ENCODE measurements at places on chromosomes 7 and 10.
A peak's percentile ranks its signal among the peaks of the same experiment; 100 is the strongest.

DNA sequence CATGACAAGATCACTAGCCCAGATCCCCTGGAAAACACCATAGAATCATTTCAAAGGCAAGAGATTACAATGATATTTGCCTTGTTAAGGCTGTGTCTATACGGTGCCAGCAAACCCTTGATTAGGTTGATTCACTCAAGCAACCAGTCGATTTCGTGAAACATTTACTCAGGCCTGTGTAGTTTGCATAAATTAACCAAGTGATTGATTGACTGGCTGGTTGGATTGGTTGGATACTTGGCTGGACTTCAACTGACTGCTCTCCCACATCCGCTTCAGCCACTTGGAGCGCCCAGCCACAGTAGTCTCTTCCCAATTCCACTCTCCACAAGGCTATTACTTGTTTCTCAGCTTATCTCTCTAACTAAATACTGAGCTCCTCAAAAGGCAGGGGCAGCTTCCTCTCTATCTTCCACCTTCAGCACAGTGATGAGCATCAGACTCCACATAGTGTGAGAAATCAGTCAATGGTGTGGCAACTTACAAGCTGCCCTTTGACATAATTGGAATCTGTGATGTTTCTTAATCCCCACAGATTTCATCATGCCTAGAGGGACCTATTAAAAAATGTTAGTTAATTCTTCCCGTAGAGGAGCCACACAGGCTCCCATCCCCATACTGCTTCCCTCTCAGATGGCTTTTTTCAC lies 217.4 kb downstream of the GRM8 start:
- no peak for DNase-seq

GRCh38 chr10:3728563-3728962 lies 56.4 kb downstream of the KLF6 start:
- no peak for DNase-seq

DNA sequence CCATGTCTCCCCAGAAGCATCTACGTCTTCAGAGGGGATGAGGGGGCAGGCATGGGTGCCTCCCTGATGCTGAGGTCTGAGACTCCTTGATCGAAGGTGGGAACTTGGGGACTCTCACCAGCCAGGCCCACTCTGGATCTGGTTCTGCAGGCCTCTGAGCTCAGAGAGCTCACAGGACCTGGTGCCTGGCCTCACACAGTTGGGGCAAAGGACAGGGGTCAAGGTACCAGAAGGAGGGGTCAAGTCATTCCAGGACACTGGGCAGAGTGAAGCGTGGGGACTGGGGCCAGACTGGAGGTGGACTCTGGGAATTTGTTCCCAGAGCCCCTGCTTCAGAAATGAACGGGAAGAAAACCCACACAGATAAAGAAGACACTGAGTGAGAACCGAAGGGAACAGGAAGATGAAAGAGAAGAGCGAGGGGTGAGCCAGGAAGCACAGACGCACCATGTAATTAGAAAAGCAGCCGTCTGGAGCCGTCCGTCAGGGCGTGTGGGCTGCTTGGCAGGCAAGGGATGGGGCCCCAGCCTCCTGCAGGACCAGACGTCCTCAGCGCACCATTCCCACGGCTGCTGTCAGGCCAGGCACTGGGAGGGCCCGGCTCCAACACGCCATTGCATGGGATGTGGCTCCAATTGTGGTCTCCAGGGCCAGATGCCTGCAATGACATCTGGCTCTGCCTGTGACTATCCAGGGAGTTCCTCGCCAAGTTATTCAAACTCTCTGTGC lies 47.7 kb downstream of the ZCCHC24 start:
- DNase-seq: no peak

DNA sequence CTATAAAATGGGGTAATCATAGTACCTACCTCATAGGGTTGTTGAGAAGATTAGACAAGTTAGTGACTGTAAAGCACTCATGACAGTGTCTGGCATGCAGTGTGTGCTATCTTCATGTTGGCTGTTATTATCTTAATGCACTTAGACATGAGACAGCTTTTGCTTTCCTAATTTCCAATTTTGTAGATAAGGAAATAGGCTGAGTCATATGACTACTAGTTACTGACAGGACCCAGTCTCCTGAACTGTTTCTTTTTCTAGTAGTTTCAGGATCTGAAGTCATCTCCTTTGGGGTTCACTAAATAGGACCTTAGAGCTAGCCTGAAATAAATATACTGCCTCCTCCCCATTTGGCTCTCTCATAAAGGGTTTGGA lies 74.2 kb downstream of the SNX10 start:
- DNase-seq: no peak

DNA sequence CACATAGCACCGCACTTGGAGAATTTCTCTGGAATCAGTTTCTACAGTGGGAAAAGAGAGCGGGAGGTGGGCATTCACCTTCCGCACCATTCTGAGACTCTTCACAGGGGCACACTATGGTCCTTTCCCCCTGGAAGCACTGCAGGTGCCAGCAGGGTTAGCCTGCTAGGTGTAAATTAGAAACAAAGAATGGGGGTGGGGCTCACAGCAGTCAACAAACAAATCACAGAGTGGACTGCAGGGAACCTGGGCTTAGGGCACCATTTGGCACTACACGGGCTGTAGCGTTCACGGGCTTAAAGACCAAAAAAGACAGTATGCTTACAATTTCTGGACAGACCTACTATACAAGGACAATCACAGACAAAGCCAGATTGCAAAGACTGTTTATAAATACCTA lies 8.0 kb upstream of the PKD1L1 start:
- no peak for DNase-seq

DNA sequence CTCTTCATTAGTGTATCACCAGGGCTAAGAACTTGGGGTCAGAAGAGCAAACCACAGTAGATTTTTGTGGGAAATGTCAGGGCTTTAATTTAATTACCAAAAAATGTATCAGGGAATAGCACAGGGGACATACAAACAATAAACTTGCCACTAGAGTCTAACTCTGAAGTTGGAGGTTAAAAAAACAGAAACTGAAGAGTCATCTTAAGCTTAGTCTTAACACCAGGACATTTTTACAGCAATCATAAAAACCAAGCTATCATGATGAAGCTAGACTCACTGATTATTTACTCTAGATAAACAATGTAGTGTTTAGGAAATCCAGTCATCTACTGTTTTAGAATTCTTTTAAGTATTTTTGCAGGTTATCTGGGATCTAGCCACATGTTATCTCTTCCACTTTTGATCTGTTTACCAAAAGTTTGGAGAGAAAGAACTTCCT lies 48.4 kb upstream of the GLI3 start:
- no peak for DNase-seq

DNA sequence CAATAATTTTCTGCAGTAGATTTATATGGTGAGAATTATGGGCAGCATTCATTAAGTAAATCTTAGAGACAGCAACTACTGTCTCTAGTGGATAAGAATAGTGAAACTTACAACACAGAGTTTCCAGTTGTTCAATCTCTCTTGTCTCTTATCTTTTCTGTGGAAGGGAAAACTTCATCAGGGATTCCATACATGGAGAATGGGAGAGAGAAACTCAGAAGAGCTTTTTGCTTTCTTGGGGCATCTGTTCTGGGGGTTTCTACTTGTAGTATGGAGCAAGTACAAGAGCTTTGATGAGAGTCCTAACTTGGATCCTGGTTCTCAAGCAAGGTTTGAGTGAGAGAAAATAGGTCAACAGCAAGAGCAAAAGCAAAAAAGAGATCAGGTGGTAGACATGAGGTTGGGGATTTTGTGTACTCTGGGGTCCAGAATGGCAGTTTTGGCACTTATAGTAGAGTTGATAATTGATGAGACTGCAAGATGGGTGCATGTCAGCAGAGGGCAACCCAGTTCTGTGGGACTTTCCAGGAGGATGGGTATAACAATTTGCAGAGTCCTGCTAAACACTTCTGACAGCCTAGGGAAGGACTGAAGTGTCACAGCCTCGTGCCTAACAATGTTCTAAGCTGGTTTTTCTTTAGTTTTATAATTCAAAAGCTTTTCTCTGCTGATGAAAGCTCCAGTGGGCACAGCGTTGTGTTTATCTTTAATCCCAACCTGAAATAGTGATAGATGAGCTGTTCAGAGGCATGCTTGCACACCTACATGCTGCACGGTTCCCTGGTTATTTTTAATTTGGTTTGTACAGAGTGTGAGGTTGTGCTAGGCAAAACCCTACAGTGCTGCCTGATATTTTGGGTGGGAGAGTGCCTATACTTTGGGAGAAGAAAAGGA lies 32.0 kb upstream of the STRIP2 start:
- no peak for DNase-seq

DNA sequence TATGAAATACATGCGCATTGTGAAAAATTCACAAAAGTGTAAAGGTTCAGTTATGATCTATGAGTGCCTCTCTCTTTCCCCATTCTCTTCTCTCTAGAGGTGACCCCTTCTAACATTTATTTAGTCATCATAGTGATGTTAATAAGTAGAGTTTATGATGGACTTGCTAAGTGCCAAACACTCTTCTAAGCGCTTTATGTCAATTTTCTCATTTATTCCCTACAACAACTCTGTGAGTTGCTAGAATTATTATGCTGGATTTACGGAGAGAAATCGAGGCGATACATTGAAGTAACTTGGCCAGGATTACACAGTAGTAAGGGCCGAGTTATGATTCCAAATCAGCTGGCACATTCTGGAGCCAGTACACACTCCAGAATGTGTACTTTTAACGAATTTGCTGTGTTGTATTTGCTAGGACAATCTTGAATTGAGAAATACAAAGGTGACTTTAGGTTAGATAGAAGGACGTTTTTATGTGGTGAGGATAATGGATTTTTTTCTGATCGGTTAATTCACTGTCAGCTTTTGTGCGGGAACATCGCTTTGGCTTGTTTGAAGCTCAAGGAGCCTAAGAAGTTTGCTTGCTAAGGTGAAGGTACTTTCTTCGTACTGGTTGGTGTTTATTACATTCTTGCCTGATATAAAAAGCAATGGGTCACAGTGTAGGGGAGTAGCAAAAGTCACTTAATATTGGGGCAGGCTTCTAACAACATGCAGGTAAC lies 1.4 kb downstream of the ATRNL1 start:
- no peak for DNase-seq

GRCh38 chr7:7554649-7555575 lies 11.8 kb upstream of the MIOS start:
- peak; percentile 84 for DNase-seq

GRCh38 chr10:114081911-114082583 lies 38.4 kb downstream of the ADRB1 start:
- DNase-seq: no peak

GRCh38 chr7:151759591-151760042 lies 117.3 kb downstream of the PRKAG2 start:
- peak; percentile 68 for DNase-seq
